GM04504 (cell line): ENCODE measurements at places on chromosomes 5 and 9.

DNA sequence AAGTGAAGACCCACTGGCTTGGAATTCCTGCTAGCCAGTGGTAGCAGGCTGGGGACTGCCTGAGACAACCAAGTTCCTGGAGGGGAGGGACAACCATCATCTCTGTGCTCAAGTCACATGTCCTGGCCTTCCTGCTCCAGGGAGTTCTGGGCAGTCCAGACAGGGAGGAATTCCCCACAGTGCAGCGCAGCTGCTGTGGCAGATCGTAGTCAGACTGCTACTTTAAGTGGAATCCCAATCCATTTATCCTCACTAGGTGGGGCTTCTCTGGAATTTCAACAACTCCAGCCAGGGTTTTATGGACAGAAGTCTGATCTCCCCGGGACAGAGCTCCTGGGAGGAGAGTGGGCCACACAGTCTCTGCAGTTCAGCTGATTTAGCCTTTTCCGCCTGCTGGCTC, 20.9 kb upstream of the OR5C1 start:
- no peak for DNase-seq

- DNase-seq, result no peak
Observed at GRCh38 chr9:136175616-136176197, 29.2 kb downstream of the LHX3 start.

DNA sequence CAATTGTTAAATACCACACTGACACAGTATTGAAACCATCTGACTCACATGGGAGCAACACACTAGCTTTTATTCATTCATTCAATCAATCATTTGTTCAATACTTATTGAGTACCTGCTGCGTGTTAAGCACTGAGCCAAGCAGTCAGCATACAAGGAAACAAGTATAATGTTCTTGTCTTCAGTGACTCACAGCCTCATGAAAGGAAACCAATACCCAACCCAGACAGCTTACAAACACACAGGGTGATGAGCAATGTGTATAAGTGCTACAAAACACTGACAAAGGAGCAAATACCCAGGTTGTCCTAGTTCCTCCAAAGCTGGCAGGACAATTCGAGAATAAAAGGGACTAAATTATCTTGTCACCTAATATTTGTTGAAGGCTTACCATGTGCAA, 67.6 kb upstream of the RASEF start:
- DNase-seq, result no peak

- no peak for DNase-seq
Observed at GRCh38 chr5:77251921-77252320, 41.4 kb downstream of the PDE8B start.

DNA sequence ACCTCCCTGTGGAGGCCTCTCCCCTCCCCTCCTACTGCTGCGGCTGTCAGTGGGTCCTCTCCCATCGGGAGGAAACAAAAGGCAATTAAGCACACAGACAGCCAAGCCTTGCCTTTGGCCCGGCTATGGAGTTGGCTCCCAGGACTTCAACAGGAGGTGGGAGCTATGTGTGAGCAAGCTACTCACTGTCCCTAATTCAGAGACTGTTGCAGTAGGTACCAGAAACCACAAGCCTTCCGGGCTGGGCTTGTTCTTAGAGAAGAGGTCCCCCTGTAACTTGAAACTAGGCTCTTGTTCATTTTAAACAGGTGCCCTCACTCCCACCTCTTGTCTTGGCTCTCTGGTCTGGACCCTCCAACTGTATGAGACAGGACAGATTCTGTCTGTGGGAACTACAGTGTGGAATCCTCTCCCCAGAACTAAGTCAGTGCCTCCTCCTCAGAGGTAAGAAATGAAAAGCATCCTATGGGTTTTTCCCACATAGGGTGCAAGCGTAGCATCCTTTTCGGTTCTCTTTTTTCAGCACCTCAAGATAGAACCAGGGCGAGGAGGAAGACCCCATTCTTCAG, 561.1 kb downstream of the EBF1 start:
- DNase-seq, result no peak
